Activated T-cell treated with anti-CD3 and anti-CD28 coated beads for 1 hour (primary cell): ENCODE measurements at places on chromosomes 2 and 18.

DNA sequence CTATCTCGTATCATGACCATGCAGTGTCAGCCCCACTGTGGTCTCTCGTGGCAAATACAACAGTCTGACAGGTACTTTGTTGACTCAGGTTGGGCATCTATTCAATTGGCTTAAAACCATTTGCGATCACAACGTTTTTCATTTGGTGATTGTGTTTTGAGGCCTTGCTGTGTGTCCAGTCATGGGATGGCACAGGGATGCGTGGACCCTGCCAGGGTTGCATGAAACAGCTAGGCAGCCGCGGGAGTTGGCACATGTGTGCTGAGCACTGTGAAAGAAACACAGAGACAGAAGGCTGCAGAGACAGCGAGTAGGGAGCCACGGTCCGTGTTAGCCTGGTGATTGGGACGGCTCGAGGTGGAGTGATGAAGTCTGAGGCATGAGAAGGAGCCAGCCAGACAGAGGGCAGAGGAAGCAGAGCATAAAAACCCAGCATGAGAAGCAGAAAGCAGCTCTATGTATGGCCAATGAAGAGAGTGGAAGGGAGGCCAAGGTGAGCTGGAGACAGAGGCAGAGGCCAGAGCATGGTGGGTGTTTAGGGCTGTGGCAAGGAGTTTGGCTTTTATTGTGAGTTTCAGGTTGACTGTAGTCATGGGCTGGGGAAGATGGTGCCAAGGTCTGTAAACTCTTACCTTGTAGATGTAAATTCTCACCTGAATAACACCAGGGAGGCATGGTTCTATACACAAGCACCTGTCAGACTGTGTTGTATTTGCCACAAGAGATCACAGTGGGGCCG, 31.8 kb upstream of the IL1R1 start:
- DNase-seq = no peak

DNA sequence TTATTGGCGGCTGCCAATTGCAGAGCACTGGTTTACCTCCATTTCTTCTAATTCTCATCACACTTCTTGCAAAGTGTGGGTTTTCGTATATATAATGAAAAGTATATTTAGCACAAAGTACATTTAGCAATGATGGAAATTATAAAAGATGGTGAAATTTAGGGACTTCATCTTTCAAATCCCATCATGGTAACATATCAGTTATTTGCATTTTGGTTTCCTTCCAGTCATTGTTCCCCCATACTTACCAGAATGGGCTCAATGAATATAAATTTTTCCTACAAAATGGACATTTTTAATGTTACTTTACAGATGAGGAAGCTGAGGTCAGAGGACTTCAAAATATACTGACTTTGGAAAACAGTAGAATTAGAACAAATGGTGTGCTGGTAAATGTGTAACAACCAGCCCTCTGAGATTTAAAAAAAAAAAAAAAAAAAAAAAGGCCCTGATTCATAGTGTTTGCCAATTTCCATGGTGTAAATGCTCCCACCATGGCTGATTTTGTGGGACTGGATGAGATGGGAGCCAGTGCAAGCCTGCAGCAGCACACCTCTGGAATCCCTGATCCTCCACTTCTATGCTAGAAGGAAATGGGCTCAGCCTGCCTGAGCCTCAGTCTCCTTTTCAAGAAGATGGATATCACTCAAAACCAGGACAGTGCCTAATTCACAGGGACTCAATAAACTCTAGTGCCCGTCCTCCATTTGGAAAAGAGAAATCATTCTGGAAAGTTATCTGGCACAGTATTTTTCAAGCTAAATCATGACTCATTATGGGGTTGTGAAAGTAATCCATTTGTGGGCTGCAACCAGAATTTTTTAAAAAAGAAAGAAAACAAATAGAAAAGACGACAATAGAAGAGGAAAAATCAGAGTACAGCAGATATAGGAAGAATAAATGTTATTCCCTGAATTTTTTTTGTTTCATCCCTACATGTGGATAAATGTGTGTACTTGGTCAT, 34.0 kb downstream of the LBH start:
- no peak for DNase-seq

DNA sequence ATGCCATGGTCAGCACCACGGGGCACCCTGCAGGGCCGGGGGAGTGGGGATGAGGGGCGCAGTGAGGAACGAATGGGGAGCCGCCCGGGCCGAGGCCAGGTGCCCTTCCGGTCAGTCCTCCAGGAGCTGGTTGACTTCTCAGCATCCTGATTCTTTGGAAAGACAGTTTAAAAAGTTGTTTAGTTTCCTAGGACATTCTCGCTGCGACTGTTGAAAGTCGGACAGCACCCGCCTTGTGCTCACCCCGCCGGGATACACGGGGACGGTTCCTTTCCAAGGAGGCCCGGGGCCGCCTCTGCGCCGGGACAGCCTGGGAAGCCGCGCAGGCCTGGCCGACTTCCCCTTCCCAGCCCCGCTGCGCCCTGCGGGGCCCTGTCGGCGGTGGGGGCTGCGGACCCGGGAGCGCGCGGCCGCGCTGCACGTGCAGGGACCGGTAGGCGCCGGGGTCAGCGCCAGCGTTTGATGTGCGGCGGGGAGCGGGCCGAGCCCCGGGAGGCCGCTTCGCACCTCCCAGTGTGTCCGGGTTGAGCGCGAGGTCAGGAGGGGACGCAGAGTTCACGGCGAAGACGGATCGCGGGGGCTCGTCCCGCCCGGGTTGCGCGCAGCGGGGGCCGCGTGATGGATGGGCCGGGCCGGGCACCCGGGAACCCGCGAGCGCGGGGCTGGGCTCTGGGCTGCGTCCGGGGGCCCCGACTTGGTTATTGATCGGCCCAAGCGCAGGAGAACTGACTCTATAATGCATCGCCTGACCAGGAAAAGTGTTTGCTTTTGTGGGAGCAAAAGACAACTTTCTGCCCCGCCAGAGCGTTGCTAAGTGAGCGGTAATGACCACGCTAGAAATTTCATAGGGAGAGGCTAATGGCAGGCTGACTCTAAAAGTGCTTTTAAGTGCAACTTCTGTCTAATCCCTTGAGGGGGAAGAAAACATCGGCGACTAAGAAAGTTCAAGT, 28.0 kb upstream of the SMIM21 start:
- no peak for DNase-seq

DNA sequence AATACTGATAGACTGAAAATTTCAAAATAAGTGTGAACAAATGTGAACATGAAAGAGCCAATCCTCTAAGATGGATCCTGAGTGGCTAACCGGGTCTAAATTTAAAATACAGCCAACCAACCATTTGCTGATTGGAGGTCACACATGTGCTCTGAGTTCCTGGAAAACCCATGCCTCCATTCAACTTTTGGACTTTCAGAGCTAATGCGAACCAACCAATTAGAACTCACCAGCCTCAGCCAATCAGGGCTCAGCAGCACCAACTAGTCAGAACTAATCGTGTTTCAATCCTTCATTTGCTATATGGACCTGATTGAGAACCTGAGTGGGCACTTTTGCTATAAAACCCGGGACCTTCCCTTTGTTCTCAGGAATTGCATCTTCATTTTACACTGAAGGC, 111.5 kb downstream of the MEP1B start:
- no peak for DNase-seq

- no peak for DNase-seq
These were observed 15.3 kb downstream of the CROCC2 start for GRCh38 chr2:240921311-240921994.

GRCh38 chr2:195509551-195509950, 147.5 kb upstream of the SLC39A10 start:
- no peak for DNase-seq
